Esophagus squamous epithelium (tissue), 5 donors: ENCODE measurements at places on chromosomes 1 and 21.

DNA sequence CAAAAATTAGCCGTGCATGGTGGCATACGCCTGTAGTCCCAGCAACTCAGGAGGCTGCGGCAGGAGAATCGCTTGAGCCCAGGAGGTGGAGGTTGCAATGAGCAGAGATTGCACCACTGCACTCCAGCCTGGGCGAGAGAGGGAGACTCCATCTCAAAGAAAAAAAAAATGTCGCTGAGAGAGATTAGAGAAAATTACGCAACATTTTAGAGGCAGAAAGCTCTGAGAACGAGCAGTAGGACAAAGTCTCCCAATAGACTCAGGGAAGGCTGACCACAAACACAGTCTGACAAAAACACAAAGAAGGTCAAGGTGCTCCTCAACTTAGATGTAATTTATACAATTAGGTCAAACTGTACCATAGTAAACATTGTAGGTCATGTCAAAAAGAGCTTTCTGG, 367.6 kb upstream of the ZRANB2 start:
- no peak for DNase-seq

DNA sequence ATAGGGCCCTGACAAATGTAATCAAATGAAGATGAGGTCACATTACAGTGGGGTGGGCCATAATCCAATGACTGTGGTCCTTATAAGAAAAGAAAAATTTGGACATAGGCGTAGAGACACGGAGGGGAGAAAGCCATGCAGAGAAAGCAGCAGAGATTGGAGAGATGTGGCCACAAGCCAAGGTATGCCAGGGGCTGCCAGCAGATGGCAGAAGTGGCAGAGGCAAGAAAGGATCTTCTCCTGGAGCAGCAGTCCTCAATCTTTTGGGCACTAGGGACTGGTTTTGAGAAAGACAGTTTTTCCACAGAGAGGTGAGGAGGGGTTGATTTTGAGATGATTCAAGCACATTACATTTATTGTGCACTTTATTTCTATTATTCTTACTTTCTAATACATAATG, 355.1 kb downstream of the NPHP4 start:
- DNase-seq = no peak

GRCh38 chr21:46130831-46131587, 24.4 kb downstream of the FTCD start:
- DNase-seq = no peak

GRCh38 chr21:26406526-26406925, 166.6 kb downstream of the CYYR1 start:
- no peak for DNase-seq

DNA sequence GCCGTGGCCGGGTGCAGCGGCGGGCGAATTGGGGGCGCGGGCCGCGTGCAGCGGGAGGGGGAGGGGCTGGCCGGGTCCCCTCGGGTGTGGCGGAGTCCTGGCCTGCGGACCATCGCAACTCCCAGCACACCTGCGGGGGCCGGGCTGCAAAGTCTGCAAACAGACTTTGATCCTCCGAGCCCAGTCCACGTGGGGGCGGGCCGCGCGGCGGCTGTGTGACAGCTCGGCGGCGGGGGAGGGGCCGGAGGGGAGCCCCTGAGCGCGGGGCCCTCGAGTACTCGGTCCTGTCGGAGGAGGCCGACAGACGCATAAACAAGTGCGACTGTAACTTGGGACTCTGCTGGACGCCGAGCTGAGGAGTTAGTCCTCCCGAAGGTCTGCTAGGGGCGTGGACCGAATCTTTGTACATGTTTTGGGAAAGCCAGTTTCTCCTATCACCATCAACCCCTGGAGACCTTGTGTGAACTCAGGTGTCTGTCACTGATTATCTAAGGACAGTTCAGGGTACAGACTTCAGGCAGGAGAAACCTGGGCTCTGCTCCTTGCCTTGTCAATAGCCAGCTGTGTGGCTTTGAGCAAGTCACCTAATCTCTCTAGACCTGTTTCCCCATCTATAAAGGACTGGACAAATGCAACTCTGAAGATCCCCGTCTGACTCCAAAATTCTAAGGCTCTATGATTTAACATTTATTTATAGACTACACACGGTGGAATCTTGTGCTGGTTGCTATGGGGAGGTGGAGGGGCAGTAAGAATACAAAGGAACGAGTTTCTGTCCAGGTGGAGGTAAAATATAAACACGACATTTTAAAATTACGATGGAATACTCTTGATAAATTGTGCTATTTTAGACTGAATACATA, 710 bp upstream of the SLC30A1 start:
- peak; percentile 64 for DNase-seq

DNA sequence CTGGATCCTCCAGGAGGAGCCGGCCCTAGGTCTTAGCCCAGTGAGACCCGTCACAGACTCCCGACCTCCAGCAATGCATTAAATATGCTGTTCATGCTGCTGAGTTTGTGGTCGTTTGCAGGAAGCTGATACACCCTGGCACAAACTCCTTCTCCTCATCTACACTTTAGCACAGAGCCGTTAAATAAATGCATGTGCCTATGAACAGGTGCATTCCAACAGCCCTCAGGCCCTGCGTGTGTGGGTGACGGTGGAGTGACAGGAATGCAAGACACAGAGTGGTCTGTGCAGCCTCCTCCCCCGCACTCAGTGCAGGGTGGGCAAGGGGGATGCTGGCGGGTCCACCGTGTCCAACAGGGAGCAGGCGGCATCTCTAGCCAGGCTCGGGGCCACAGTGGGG, 106.6 kb upstream of the TMPRSS2 start:
- no peak for DNase-seq

DNA sequence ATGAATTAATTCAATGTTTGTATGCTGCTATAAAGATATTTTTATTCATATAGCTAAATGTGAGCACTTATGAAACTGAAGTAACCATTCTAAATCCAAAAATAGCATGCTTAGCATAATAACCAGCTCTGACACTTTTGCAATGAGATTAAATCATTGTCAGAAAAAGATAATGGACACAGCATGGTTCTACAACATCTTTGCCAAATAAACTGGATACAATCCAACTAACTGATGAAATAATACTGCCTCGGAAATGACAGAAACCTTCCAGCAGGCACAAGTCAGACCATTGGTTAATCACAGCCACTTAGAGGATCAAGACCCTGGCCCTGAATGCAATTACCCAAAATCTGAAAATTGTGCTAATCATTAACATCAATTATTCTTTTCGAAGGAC, 592.7 kb upstream of the ADGRL4 start:
- no peak for DNase-seq

DNA sequence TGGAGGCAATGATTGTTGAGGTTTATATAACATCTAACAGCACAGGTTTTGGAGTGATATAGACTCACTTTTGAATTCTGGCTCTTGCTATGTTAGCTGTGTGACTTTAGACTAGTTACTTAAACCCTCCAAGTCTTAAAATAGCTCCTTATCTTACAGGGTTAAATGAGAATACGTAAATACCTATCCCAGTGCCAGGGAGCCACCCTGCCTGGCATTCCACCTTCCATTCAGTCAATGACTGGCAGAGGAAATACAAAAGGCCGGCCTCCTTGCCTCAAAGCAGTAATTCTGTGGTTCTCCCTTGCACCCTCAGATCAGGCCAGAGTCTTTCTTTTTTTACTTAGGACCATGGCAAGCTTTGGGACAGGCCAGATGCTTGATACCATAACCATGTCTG, 31.8 kb downstream of the DBT start:
- no peak for DNase-seq

DNA sequence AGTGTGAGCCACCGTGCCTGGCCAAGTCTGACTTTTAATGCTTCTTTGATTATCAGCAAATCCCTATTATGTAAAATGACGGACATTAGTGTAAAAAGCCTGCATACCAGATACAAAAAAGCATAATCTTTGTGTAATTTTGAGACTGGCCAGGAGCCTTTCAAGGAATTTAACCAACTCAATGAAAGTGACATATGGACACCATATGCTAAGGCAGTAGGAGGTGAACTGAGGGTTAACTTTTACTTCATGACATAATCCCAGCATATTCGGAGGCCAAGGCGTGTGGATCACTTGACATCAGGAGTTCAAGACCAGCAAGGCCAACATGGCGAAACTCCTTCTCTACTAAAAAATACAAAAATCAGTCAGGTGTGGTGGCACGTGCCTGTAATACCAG, 94.6 kb downstream of the EIF4G3 start:
- no peak for DNase-seq

DNA sequence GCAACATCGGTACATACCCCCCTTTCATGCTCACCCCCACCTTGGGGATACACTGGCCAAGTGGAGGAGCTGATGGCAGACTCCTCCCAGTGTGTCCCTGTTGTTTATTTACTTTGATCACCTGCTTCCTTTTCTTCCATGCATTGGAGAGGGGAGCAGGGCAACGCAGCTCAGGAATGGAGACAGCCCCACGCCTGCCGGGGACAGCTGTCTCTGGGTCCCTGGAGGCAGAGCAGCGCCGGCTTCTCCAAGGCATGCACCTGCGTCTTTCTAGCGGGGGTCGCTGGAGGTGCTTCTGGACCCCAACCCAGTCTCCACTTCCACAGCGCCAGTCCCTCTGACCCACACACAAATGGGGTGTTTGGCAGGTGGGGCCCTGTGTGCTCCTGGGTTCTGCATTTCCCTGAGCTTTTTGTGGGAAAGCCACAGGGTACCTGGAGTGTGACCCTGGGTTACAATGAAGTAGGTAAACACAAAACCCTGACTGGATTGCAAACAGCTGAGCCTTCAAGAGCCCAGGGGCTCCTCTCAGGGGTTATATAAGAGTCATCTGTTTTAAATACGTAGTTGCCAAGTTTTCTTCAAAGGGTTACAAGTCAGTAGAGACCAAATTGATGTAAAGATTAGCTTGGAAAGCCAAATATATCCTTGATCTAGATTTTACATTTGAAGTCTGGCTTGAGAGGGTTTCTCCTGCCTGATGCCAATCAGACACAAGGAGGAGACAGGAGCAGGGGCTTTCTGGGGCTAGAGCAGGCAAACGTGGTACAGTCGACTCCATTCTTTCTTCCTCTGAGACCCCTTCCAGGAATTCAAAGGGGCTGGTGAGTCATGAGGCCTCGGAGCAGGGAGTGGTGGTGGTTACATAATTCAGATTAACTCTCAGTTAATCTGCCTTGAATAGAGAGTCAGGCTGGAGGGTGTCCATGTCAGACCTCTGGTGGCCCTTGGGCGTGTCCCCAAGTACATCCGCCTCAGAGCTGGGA, 4.5 kb downstream of the AJAP1 start:
- no peak for DNase-seq

GRCh38 chr1:15167386-15167785, 13.8 kb downstream of the TMEM51 start:
- DNase-seq = no peak

DNA sequence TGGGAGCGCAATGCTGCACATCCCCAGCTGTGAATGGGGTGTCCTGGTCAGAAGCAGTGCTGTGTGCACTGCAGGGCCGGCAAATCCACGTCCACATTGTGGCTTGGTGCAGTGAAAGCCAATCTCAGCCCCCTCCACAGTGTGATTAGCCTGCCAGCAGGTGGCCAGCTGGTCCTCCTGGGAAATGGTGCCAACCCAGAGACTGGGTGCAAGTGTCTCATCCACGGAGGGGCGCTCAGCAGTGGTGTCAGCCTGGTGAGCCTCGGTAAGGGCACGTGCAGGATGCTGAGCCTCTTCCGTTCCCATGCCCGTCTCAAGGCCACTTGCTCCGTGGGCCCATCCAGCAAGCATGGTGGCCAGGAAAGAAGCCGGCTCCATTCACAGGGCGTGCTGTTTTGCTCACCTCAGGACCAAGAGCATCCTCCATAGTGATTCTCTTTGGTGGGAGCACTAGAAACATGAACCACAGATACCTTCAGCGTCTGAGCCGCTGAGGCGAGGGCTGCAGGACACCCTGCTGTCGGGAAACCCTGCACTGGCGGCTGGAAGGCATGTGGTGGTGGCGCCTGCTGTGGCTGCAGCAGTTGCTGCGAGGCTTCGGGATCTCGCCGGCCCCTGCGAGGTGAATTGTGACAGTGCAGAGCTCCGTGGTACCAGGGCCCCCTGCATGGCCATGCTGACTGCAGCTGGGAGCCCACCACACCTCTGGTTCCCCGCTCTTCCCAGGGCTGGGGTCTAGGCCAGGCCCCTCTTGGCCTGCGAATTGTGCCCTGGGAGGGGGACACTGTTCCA, 2.0 kb upstream of the SMYD3 start:
- no peak for DNase-seq

- DNase-seq = no peak
Measured at GRCh38 chr1:44645476-44646244, 28.6 kb downstream of the TMEM53 start.

DNA sequence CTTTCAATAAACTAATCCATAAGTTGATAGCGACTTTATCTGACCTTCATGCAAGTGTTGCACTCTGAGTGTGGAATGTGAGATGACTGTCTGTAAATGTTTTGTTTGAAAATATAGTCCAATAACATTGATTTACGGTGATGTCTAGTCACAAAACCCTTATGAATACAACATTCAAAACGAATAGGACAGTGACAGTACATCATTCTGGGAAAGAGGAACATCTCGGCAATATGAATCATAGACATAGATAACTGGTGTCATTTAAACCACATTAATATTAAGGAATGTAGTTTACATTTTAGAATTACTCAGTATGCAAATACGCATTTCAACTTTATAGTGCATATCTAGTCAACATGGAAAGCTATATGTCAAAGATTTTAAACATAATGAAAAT, 1311.6 kb upstream of the ADGRL4 start:
- no peak for DNase-seq

DNA sequence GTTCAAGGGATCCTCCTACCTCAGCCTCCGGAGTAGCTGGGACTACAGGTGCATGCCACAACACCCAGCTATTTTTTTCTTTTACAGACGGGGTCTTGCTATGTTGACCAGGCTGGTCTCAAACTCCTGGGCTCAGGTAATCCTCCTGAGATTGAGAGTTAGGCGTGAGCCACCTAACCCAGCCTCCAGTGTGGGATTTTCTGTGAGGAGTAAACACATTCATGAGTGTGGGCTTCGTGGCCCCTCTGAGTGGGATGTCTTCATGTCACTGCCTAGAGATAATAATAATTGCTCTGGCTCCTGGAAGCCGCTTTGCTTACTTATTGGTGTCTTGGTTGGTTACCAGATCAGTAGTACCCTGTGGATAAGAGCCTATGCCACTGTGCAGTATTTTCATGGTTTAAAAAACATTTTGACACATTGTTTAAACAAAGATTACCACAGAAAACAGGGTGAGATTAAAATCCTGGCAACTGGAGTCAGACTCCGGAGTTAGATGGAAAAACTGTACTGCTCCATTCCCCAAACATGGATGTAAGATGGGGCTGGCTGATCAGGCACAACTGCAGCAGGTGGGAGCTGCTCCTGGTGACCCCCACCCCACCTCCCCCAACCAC, 159.1 kb upstream of the RAB4A start:
- DNase-seq = no peak

GRCh38 chr1:11198257-11198656, 9.1 kb downstream of the ANGPTL7 start:
- no peak for DNase-seq

GRCh38 chr1:246709835-246710234, 14.4 kb upstream of the SCCPDH start:
- DNase-seq = no peak

DNA sequence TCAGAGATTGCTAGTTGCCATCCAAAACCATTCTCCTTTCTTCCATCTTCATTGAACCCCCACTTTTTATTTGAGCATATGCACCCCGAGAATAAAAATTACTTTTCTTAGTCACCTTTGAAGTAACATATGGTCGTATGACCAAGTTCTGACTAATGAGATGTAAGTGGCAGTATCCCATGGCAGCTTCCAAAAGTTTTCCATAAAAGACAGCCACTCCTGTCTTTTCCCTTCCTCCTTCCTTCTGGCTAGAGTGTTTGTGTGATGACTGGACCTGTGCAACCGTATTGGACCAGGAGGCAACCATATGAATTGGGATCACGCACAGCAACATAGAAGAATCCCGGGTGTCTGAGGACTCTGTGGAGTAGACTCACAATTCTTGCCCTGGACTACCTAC, 41.1 kb upstream of the CCSAP start:
- DNase-seq = no peak

- no peak for DNase-seq
Measured at GRCh38 chr1:229130028-229130668, 140.8 kb upstream of the RAB4A start.
